ENCODE measurements at places on chromosomes 1 and 21. TPM values are rescaled to one million over a fixed set of nuclear protein-coding genes. Genes with fewer than 3 reads are reported as not detected.
A peak's percentile ranks its signal among the peaks of the same experiment; 100 is the strongest.

Gene MAST2
- 47.6 TPM for total RNA-seq

Gene ERICH3
- total RNA-seq: not detected

Gene PHF13
- 33.5 TPM for total RNA-seq

Gene RXRG
- 6.8 TPM for total RNA-seq

Gene PRSS38
- total RNA-seq: not detected

Gene MROH7
- total RNA-seq: not detected

Gene TAS1R3
- total RNA-seq: 0.64 TPM

Gene TMEM200B
- 3.8 TPM for total RNA-seq

Gene CATSPERE
- 0.44 TPM for total RNA-seq

Gene TM2D1
- 23.9 TPM for total RNA-seq

DNA sequence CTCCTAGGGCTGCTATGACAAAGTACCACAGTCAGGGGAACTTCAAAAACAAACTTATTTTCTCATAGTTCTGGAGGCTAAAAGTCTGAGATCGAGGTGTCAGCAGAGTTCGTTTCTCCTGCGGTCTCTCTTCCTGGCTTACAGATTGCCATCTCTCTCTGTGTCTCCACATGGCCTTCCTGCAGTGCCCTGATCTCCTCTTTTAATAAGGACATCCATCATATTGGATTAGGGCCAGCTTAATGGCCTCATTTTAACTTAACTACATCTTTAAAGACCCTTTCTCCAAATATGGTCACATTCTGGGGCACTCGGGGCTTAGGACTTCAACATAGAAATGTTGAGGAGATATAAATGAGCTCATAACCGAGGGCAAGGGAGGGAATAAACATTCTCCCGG is 12.2 kb downstream of the C1orf74 start:
- no peak for DNase-seq

DNA sequence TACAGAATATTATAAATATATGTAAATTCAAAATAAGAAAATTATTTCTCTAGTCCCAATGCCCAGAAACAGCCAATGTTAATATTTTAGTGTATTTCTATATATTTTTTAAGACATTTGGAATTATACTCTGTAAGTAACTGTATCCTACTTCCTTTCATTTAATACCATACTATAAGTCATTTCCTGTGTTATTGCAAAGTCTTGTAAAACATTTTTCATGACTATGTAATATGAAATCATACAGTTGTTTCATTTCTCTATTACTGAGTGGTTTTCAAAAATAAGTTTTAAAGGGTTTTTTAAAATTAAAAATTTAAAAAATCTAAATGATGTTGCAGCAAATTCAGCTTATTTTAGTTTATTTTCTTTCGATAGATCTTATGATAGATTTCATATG is 2.0 kb downstream of the RNASEL start:
- DNase-seq: no peak

DNA sequence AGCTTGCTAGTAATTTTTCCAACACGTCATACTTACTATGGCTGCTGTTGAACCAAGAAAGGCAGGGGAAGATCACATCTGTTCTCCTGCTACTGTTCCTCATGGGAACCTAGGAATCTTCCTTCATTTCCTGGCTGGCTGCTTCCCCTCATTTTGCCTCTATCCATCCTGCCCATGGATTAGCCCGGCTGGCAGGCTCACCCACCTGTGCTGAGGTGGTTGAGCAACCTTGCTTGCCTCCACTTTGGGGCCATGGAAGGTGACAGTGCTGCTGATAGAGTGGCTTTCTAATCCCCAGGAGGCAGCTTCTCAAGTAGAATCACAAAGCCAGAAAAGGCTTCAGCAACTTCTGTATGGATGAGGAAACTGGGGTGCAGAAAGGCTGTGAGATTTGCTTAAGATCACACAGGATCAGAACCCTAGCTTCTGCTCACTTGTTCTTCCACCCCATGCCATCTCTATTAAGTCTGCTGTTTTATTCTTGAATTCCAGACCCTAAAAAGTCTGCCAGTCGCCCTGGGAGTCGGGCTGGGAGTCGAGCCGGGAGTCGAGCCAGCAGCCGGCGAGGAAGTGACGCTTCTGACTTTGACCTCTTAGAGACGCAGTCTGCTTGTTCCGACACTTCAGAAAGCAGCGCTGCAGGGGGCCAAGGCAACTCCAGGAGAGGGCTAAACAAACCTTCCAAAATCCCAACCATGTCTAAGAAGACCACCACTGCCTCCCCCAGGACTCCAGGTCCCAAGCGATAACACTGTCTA is 6.2 kb upstream of the BMP8A start:
- no peak for DNase-seq

GRCh38 chr1:197776351-197777105 is 1.2 kb upstream of the DENND1B start:
- DNase-seq: no peak

DNA sequence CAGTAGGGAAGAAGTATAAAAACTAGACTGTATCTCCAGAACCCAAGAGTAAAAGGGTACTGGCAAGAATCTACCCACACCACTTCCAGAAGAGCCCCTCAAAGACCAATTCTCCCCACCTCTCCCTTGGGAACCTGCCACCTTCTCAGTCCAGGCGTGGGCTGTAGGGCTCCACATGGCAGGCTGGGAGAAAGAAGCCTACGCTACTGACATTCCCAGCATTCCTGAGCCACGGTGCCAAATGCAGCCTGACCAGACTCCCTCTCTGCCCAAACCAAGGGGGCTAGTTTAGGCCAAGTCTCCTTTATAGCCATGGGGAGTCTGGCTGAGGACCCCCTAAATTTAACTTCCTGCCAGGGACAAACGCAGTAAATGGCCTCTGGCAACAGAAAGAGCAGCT is 2.0 kb downstream of the UBE2Q1 start:
- DNase-seq: no peak

GRCh38 chr1:198113342-198113750 is 43.5 kb upstream of the NEK7 start:
- no peak for DNase-seq

DNA sequence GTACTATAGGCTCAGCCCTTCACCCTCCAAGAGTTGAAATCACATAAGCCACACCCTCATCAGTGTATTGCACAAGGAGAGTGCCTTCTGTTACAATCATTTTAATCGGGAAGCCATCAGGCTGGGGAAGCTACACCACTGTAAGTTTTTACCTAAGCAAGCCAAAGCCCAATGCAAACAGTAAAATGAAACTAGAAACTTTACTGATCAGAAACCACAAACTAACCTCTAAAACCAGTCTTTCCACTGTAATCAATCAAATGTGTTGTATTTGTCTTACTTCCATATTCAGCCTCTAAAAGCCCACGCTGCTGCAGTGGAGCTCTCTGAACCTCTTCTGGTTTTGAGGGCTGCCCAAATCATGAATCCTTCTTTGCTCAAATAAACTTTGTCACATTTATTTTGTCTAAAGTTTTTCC is 26.2 kb downstream of the CAPN8 start:
- DNase-seq: no peak

DNA sequence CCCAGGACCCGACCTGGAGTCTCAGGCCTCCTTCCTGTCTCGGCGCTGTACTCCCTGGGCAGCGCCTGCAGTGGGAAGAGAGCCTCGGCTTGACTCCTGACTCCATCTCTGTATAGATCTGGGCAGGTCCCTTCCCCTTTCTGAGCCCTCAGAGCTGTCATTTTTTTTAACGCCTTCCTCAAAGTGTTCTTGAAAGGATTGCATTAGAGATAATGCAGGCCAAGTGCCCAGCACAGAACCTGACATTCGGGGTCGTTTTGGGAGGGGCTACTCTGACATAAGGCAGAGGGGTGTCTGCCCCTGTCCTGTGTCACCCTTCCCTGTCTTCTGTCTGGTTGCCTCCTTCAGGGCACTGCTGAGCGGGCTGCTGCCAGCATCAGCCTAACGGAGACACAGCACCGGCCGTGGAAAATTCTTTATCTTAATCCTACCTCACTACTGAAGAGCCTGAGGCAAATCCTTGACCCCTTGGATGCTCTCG is 271.6 kb downstream of the TRABD2B start:
- DNase-seq: no peak

DNA sequence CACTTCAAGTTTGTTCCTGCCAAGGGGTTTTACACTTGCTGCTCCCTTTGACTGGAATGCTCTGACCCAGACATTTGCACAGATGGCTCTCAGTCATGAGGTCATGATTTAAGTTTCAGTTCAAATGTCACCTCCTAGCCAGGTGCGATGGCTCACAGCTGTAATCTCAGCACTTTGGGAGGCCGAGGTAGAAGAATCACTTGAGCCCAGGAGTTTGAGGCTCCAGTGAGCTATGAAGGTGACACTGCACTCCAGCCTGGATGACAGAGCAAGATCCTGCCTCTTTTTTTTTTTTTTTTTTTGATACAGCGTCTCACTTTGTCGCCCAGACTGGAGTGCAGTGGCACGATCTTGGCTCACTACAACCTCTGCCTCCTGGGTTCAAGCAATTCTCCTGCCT is 4.5 kb upstream of the ZMYM4 start:
- no peak for DNase-seq

- peak; percentile 77 for DNase-seq
Measured at GRCh38 chr1:32448773-32449456, 16.0 kb upstream of the ZBTB8B start.

DNA sequence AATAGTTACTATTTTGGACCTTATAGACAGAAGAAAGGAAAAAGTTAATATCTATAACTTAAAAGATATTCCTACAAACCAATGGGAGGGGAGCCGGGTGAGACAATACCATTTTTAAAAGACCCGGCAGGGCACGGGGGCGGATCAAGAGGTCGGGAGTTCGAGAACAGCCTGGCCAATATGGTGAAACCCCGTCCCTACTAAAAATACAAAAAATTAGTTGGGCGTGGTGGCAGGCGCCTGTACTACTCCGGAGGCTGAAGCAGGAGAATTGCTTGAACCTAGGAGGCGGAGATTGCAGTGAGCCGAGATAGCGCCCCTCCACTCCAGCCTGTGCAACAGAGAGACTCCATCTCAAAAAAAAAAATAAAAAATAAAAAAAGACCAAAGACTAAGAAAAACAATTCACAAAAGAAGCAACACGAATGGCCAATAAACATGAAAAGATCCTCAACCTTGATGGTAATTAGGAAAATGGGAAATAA is 1.2 kb upstream of the PSMB2 start:
- no peak for DNase-seq

DNA sequence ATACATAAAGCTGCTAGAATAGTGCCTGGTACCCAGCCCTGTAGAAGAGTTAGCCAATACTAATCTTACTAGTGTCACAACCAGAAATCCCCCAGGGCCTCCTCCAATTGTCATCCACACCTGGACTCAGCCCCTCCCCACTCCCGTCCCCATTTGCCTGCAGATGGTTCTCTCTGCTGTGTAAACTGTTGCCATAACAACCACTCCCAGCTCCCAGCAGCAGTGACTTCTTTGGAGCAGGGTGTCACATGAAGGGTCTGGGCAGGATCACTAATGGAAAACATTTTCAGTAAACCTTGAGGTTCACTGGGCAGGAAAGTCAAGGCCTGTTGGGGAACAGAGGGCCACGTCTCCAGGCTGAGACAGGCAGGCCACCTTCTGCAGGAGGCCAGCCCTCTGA is 126.0 kb upstream of the IPO9 start:
- no peak for DNase-seq

GRCh38 chr1:162666006-162666645 is 33.9 kb downstream of the DDR2 start:
- no peak for DNase-seq

- DNase-seq: no peak
Measured at GRCh38 chr1:239872626-239873025, 219.1 kb upstream of the FMN2 start.

DNA sequence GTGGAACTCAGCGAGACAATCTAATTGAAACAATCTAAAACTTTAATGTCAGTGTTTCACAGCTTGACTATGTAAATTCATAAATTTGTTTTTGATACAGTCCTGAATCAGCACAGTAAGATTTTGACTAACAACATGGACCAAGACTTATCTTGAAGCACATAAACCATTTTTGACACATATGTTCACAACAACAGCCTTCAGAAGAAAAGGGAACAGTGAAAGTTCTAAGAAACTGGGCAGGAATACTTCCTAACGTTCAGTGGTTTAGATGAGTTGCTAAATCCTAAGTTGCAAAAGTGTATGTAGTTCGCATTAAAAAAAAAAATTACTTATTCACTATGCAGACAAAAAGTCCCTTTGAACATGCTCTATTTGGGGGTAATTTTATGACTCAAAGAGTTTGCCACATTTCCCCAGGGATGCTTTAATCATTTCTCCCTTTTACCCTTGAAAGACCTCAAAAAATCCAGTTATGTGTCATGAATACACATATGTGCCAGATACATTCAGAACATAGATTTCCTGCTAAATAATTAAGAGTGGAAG is 120.2 kb downstream of the MRPL39 start:
- DNase-seq: no peak

- DNase-seq: peak; percentile 36
Measured at GRCh38 chr1:84298684-84299535, 2.6 kb upstream of the SAMD13 start.

- no peak for DNase-seq
Measured at GRCh38 chr1:63603810-63604209, 10.6 kb downstream of the PGM1 start.

GRCh38 chr1:149997585-149998262 is 12.8 kb downstream of the OTUD7B start:
- no peak for DNase-seq

DNA sequence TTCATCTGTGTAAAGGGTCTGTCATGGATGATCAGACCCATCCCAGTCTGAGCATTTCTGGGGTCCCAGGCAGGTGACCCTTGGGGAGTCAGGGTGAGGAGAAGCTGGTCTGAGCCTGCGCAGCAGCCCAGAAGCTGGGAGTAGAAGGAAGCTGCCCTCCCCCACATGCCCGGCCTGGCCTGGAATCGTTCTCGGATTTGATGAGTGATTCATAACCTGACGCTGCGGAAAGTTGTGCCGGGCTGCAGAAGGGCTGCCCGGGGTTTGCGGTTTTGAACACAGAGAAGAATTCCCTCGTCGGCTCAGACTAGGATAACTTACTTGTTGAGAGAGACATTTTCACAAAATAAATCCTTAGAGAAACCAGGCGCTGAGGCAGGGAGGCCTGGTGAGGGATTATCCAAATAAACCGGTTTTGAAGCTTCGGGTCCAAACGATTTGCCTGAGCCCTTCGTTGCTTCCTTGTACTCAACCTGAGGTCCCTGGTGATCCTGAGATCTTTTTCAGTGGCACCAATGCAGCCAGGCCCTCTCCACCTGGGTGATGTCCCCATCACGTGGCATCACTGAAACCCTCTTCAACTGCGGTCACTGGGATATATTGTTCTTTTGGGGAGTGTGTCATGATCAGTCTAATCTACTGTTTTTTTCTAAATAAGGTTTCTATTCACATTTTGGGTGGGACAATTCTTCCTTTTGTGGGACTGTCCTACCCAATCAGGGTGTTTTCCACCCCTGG is 29.2 kb downstream of the EPHB2 start:
- DNase-seq: no peak

GRCh38 chr1:111212634-111213335 is 12.3 kb upstream of the DENND2D start:
- no peak for DNase-seq

DNA sequence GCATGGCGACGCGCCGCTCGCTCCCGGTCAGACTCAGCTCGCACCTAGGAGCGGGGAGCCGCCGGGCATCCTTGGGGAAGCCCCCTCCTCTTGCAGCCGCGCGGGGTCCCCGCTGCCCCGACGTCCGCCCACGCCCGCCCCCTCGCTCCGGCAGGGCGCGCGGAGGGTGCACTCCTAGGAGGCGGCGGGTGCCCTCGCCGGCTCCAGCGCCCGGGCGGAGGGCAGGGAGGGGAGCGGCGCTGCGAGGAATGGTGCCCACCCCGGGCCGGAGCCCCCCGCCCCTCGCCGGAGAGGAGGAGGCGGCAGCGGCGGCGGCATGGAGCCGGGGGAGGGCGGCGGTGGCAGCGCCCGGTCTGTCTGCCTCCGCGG is 488 bp downstream of the FAM78B start:
- peak; percentile 1 for DNase-seq
